ENCODE measurements at places on chromosomes 2 and 18.

DNA sequence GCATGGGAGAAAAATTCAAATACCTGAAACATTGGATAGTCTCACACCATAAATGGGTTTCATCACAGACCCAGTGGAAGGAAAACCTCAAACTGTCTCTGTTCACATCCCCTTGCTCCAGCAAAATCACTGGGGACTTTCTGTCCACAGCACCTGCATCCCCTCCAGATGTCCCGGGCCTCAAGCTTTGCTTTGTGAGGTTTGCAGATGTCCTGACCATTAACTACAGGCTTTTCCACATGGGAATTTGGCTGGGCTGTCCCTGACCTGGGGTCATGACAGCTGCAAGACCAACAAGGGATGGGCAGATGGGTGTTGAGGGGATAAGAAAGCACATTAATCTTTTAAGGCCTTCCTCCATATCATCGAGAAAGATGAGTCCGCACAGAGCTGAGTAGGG lies 427.9 kb downstream of the TXNL1 start:
- no peak for DNase-seq

DNA sequence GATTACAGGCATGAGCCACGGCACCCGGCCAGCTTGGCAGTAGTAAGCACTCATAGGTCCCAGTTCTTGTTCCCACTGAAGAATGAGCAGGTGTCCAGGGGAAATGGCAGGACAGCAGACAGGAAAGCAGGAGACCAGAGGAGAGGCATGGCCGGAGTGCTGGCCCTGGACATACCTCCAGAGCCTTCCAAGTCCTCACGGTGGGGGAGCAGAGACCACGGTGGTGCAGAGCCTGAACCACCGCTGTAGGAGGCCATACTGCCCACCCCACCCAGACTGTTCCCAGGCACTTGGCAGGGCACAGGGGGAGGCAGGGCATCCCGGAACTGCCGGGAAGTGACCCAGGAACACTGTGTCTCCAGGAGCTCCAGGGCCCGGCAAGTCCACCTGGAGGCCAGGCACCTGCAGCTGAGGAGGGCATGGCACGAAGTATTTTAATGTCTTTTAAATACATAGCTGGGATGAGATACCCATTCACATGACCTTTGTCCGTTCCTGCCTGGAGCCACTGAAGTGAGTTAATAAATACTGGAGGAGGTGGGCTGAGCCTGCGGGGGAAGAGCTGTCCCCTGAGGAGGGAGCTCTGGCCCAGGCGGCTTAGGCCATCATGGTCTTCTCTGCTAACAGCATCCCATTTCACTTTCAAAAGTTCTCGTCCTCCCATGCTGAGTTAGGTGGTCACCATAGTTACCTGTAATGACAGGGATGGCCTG lies 49.7 kb upstream of the TFCP2L1 start:
- no peak for DNase-seq

GRCh38 chr2:96120091-96120720 lies 3.8 kb upstream of the ADRA2B start:
- DNase-seq, result no peak

- DNase-seq, result peak; percentile 57
These were observed at the start of gene SDC1 for GRCh38 chr2:20224716-20225293. TSS of gene SDC1 (minus strand) at chr2:20225130. CDS start at chr2:20224867, 263 bp downstream.

DNA sequence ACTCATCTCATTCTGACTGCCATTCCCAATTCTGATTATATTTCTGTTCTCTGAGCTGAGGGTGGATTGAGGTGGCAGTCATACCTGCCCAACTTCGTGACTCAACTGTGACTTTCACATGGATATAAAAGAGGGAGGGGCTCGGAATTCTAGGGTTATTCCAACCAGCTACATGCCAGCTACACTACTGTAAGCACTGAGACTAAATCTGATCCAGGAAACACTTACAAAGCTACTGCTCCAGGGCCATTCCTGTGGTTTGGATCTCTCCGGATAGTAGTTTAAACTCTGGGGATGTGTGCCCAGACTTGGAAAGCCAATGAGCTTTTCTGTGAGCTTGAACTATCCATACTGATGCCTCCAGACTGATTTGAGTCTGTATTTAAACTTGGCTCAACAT lies 7.9 kb downstream of the MAP2 start:
- DNase-seq, result peak; percentile 71

DNA sequence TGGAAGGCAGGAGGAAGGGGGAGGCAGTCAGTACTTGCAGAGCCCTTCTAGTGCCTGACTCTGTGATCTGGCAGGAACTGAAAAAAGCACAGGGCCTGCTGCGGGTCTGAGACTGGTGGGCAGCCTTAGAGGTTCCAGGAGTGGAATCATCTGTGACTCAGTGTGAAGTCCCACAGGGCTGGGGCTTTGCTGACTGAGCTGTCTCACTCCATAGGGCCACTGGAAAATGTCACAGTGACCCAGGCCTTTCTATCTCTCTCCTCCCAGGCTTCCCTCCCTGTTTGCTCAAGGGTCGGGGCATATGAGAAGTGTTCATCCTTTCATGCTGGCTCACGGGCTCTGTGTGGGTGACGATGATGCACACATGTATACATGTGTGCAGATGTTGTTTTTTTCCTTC lies 47.1 kb upstream of the ZFP36L2 start:
- DNase-seq, result peak; percentile 62

DNA sequence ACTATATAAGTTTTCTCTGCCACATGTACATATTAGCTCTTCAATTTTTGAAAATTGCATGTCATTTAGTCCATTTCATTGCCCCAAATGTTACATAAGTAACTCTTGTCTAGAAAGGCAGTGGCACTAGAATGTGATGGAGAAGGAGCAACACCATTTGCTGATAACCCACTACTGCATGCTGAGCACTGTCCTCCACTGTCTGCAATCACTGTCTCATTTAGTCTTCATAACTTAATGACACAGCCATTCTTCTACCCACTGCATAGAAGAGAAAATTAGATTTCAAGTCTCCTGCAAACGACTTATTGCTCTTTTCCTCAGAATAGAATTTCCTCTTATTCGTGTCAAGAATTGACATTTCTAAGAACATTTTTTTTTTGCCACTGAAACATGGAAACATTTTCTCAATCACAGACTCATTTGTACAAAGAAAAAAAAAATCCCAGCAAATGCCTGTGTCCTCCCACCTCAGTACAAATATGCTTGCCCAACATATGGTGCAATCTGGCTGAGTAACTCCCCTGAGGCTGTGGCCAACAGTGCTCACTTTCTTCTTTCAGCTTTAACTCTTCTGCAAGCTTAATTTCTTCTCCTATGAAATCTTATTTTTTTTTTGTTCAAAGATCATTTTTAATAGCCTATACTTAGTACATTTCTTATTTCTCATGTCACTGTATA lies 768.6 kb upstream of the HS6ST1 start:
- DNase-seq, result peak; percentile 17

DNA sequence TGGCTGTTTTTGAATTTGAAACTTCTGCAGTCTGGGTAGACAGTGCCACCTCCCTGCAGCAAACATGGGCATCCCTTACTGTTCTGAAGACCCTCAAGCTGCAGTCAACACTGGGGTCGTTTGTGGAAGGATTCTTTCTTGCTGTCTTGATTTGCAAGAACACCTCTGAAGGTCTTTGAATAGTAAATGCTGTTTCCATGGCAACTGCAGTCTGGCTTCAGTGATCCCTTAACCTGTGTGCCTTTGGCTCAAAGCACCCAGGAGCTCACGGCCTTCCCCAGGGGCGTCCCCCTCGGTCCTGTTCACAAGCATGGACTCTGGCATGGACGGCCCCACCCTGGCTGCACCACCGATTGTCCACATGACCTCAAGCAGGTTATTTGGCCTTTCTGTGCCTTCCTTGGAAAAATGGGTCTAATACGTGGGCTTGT lies 38.3 kb downstream of the LRRFIP1 start:
- DNase-seq, result no peak

DNA sequence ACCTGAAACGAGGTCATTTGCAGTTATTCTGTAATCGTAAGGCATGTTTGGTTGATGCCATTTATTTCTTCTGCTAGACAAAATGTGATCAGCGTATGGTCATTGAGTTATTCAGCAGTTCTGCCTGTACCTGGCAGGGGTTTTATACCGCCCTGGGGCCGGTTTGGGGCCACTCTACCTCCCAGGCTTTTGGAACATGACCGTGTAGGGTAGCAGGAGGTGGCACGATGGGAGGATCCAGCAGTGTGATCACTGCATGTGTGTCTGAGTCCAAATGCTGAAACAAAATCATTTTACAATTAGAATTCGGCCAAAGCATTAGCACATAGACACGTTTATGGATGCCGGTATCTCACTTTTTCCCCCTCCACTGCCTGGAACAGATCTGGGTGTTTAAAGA lies 26.7 kb downstream of the LPIN1 start:
- DNase-seq, result no peak

DNA sequence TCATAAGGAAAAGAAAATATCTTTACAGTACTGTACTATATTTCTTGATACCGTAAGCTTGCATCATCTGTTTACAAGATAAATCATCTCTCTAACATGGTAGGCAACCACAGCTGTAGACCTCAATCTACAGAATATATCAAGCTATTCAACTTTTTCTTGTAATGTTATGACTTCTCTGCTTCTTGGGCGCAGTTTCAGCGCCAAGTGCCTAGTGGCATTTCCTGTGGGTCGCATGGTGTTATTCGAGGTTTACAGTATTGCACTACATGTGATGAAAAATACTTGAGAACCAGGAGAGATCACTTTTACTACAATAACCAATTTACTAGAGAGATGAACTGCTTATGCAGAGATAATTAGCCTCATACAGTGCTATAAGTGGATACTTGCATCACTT lies 34.0 kb upstream of the SESTD1 start:
- no peak for DNase-seq

GRCh38 chr2:40281021-40281940 lies 170.6 kb downstream of the SLC8A1 start:
- peak; percentile 55 for DNase-seq

- DNase-seq, result no peak
These were observed 51.5 kb downstream of the RPL37A start for GRCh38 chr2:216549926-216550690.

DNA sequence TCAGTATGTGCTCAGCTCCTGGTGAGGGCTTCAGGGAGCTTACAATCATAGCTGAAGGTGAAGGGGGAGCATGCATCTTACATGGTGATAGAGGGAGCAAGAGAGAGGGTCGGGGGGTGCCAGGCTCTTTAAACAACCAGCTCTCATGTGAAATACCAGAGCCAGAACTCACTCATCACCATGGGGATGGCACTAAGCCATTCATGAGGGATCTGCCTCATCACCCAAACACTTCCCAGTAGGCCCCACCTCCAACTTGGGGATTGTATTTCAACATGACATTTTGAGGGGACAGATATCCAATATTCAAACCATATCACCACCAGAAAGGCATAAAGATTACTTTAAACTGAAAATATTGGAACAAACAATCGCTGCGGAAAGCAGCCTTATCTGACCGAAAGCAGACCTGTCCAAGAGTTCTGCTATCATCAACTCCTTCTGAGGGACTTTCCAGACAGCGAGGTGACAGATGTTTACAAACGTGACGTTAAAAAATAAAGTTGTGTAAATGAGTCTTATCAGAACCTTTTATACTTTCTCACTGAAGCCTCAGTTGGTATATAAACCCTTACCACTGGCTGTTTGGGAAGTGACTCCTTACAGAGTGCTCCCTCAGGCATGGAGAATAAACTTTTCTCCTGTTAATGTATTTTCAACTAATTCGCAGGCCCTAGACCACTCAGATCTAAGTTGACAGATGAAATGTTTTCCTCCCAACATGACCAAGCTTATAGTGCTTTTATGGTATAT lies 35.5 kb upstream of the PTH2R start:
- peak; percentile 11 for DNase-seq

DNA sequence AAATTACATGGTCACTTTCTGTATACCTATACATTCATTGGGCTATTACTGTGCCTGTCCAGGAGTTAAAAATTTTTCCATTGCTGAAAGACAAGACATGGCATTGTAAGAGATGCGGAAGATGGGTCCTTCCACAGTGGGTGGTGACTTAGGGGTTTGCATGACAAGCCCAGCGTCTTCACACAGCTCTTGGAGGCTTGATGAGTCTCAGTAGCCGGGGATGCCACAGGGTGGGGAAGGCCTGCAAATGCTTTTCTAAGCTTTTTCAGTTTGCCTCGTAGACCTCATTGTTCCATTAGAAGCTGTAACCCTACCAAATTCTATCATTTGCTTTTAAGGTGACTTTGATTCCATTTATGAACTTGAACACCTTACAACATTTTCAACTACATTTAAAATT lies 18.1 kb upstream of the MAPRE3 start:
- no peak for DNase-seq

Data from AG08395 (cell line).